ENCODE measurements at places on chromosomes 3 and 15.
A peak's percentile ranks its signal among the peaks of the same experiment; 100 is the strongest.

- DNase-seq, result no peak
- no peaks in the 10 kb centered on the region for H3K4me1 ChIP-seq
- no peak overlapping the region for H3K4me3 ChIP-seq
- no peak overlapping the region for H3K27ac ChIP-seq
These were observed 9.1 kb upstream of the C3orf22 start for GRCh38 chr3:126567696-126568438.

- H3K36me3 ChIP-seq, result no peaks in the 10 kb centered on the region
- H3K4me1 ChIP-seq, result no peaks in the 10 kb centered on the region
- DNase-seq, result peak; percentile 49
These were observed 63.9 kb upstream of the FAM98B start for GRCh38 chr15:38389924-38390542.

GRCh38 chr3:189936201-189936945, 184.3 kb downstream of the P3H2 start:
- no peak overlapping the region for H3K4me3 ChIP-seq
- no peak overlapping the region for H3K27ac ChIP-seq
- H3K27me3 ChIP-seq, result no peaks in the 10 kb centered on the region
- H3K4me1 ChIP-seq, result no peaks in the 10 kb centered on the region
- no peaks in the 10 kb centered on the region for H3K36me3 ChIP-seq
- DNase-seq, result no peak

GRCh38 chr3:69338911-69339310, 47.0 kb downstream of the FRMD4B start:
- no peaks in the 10 kb centered on the region for H3K27me3 ChIP-seq
- H3K36me3 ChIP-seq, result no peaks in the 10 kb centered on the region
- H3K4me3 ChIP-seq, result no peak overlapping the region
- H3K27ac ChIP-seq, result no peak overlapping the region

- H3K27ac ChIP-seq, result no peak overlapping the region
- no peaks in the 10 kb centered on the region for H3K36me3 ChIP-seq
- H3K4me1 ChIP-seq, result no peaks in the 10 kb centered on the region
- no peak overlapping the region for H3K4me3 ChIP-seq
- DNase-seq, result no peak
- H3K27me3 ChIP-seq, result no peaks in the 10 kb centered on the region
These were observed 55.5 kb downstream of the DLG1 start for GRCh38 chr3:197242784-197243432.

DNA sequence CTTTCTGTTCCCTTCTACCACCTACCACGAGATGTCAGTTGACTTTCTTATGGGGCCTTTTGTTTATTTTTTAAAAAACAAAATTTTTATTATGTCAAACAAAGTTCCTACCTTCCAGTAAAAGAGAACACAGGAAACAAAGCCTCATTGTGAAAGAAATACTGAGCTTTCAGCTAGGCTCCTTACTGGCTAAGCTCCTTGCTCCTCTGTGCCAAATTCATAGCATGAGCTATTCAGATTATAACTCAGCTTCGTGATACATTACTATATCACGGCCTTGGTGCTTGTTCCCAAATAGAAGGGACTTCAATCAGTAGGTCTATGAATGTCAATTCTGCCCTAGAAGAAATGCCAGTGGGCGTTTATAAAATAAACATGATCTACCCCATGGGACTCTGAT, 145.8 kb upstream of the CHRM5 start:
- H3K4me3 ChIP-seq, result no peak overlapping the region
- no peaks in the 10 kb centered on the region for H3K4me1 ChIP-seq
- no peak overlapping the region for H3K27ac ChIP-seq
- DNase-seq, result no peak

GRCh38 chr3:170419557-170420087, 954 bp downstream of the CLDN11 start:
- peaks cover 3% of the 10 kb centered on the region for H3K4me1 ChIP-seq
- DNase-seq, result peak; percentile 46
- no peaks in the 10 kb centered on the region for H3K27me3 ChIP-seq
- peak overlapping the region; percentile 79 for H3K4me3 ChIP-seq
- H3K27ac ChIP-seq, result peak overlapping the region; percentile 79
